ENCODE measurements at places on chromosomes 3 and 15. TPM values are rescaled to one million over a fixed set of nuclear protein-coding genes. Genes with fewer than 3 reads are reported as not detected.

The DNAH12 gene
- total RNA-seq, result 0.48 TPM

GRCh38 chr3:57872606-57873005 is 116.5 kb downstream of the SLMAP start:
- no peak for DNase-seq

GRCh38 chr3:118754406-118755252 is 280.0 kb downstream of the IGSF11 start:
- peak; percentile 80 for DNase-seq

GRCh38 chr15:55195996-55196395 is 745 bp downstream of the RSL24D1 start:
- DNase-seq, result peak; percentile 13

GRCh38 chr15:93042691-93043378 is 46.2 kb downstream of the RGMA start:
- DNase-seq, result no peak

DNA sequence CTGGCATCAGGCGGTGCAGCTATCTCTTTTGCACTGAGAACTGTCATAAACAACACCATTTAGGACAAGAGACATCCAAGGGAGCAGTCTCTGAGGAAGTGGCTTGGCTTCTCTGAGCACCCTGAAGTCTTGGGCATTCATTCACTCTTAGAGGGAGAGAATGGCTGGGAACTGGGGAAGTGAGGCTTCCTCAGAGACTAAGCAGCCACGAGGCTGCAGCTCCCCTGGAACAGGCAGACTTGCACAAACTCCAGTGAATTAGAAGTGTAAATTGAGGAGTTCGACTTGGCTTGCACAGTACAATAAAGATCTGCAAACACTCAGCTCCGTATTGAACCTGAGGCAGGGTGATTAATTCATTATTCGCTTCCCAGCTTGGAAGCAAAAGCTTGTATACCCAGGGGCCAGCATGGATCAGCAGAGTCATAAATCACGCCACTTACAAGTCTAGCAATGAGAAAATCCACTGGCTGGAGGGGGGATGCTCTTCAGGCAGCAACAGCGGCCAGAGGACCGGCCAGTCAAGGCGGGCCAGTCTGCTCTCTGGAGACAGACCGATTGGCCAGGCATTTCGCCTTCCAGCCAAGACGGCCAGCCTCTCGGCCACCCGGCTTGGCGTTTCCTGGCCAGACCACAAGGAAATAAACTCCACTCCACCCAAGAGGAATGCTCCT is 118.8 kb upstream of the ADPGK start:
- peak; percentile 59 for DNase-seq
